ENCODE measurements at places on chromosomes 12 and 14.

GRCh38 chr12:98575013-98575412, 18.5 kb upstream of the SLC25A3 start:
- no peak for DNase-seq

- DNase-seq: peak; percentile 4
Observed at GRCh38 chr12:101637936-101638335, 43.2 kb downstream of the MYBPC1 start.

DNA sequence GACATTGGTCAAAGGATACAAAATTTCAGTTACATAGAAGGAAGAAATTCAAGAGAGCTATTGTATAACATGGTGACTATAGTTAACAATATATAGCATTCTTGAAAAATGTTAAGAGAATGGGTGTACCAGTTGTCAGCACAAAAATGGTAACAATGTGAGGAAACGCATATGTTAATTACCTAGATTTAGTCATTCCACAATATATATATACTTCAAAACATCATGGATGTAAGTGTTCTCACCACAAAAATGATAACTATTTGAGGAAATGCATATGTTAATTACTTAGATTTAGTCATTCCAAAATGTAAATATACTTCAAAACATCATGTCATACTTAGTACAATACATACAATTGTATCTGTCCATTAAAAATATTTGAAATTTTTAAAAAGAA, 540.4 kb upstream of the MGAT4C start:
- no peak for DNase-seq

- DNase-seq: peak; percentile 69
Observed at GRCh38 chr12:113468365-113469223, 3.1 kb downstream of the LHX5 start.

GRCh38 chr12:116882742-116883141, 1.5 kb upstream of the HRK start:
- DNase-seq: peak; percentile 71

DNA sequence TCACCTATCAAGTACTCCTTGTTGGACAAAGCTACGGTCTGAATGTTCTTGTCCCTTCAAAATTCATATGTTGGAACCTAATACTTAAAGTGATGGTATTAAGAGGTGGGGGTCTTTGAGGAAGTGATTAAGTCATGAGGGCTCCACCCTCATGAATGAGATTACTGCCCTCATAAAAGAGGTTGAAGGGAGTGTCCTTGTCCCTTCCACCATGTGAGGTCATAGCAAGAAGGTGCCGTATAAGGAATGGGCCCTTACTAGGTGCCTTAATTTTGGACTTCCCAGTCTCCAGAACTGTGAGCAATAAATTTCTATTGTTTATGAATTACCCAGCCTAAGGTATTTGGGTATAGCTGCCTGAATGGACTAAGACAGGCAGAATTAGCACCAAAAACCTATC, 191.1 kb upstream of the NUDT4 start:
- DNase-seq: no peak

DNA sequence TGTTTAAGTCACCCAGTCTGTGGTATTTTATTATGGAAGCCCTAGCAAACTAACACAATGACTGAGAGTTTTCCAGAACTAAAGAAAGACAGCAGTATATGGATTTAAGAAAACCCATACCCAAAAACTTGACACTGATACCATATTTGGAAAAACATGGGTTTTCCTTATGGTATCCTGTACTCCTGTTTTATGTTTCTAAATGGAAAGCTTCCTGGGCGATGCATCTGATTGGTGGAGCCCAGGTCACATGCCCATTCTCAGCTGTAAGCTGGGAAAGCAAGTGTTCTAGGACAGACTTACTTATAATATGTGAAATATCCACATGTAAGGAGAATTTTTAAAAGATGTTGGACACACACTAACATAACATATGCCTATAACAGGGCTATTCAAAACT, 4.5 kb upstream of the RNASE4 start:
- peak; percentile 50 for DNase-seq

DNA sequence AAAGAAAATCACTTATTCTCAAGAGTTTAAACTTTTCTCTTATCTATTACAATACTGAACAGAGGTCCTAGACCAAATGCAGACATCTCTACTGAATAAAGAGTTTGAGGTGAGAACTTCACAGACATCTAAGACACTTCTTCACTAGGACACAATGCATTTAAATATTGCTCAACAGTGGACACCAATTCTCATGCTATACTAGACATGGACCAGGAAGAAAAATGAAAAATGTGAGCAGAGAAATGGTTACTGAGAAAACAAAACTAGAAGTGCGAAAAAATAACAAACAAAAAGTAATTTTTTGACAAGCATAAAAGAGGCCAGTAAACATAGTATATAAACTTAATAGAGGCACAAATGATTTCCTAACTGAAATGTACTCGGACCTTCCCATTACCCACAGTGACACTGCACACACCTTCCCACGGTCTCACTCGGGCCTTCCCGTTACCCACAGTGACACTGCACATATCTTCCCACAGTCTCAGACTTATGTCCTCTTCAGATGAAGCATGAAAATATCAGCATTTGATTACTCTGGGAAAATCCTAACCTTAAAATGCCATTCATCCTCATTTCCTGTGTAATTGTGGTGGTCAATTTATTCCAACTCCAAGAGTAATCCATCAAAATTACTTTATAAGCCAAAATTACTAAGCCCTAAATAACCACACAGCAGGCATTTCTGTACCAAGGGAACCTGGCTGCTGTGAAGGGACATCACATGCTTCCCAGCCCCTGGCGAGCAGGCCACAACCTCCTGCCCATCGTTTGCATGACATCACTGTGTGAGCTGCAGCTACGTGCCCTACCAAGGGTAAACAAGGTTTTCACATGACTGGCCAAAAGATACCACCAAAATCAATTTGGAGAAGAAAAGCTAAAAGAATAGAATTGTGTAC, 6.4 kb downstream of the SLC15A4 start:
- DNase-seq: no peak

GRCh38 chr14:101355284-101355683, 206.0 kb upstream of the DIO3 start:
- no peak for DNase-seq

DNA sequence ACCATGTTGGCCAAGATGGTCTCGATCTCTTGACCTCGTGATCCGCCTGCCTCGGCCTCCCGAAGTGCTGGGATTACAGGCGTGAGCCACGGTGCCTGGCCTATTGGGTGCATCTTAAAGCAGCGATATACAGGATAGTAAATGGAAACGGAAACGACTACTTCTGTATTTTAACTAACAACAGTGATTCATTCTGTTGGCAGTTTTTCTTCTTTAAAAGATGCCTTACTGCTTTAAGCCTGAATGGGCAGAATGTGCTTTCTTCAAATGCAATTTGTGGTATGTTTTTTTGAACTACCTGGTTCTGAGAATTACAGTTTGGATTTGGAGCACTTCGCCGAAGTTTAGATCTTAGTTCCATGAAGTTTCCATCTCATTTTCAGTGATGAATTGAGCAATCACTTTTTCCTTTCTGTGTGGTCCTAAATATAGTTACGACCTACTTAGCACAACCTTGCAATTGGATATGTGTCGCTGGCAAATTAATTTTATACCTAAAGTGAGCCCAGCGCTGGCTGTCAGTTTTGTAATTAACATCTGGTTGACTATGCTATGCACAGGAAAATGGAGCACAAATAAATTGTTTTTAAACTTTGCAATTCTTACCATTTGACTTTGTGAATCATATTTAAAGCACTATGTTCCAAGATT, 53.6 kb upstream of the EIF5 start:
- no peak for DNase-seq

- DNase-seq: no peak
Observed at GRCh38 chr14:63249092-63249491, 44.8 kb downstream of the RHOJ start.

GRCh38 chr14:91330856-91331255, 86.4 kb upstream of the GPR68 start:
- DNase-seq: no peak

DNA sequence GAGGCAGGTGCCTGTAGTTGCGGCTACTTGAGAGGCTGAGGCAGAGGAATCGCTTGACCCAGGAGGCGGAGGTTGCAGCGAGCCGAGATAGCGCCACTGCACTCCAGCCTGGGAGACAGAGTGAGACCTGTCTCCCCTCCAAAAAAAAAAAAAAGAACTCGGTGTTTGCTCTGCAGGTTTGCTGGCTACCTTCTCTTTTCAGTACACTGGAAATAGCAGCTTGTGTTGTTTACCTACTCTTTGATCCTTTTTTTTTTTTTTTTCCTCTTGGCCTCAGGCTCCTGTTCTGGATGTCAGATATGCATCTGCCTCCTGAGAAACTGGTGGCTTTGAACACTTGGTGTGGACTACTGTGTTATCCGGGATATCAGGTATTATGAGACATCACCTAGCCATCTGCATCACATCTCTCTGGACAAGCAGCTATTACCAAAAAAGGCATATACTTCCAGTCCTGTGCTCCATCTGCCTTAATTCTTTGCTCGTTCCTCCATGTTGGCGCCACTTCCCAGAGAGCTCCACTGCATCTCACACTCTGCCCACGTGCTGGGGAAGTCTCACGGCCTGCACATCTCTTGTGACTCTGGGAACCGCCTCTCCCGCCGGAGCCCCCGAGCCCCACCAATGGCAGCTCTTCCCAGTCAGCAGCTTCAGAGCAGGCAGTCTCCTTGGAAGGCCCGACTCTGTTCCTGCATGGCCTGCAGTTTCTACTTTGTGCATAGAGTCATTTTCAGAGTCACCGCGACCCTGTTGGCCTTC, 50.9 kb upstream of the TRAF3 start:
- no peak for DNase-seq

GRCh38 chr12:131591714-131592709, 118.9 kb upstream of the SFSWAP start:
- no peak for DNase-seq

DNA sequence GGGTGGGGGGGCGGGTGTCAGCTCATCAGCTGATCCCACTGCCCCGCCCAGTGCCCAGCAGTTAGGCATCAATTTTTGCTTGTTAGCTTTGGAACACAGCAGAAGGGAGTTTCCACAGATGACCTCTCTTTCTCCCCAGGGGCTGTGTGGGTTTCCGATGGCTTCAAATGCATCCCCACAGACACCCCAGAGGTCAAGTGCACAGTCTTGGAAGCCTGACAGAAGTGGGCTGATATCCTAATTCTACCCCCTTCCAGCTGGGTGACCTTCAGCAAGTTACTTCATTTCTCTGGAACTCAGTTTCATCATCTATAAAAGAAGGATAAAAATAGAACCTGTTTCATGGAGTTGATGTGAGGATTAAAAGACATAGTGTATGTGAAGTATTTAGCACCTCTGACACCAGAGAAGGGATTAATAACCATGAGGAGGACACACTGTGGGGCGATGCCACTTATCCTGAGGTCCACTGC, 22.0 kb downstream of the TTC9 start:
- DNase-seq: no peak

DNA sequence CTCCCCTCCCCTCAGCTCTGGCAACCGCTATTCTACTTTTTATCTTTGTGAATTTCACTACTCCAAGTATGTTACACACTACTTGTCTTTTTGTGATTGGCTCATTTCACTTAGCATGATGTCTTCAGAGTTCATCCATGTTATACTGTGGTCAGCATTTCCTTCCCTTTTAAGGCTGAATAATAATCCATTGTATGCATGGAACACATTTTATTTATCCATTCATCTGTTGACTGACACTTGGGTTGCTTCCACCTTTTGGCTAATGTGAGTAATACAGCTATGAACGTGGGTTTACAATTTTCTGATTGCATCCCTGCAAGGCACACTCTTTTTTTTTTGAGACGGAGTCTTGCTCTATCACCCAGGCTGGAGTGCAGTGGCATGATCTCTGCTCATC, 53.0 kb upstream of the FUT8 start:
- DNase-seq: no peak

DNA sequence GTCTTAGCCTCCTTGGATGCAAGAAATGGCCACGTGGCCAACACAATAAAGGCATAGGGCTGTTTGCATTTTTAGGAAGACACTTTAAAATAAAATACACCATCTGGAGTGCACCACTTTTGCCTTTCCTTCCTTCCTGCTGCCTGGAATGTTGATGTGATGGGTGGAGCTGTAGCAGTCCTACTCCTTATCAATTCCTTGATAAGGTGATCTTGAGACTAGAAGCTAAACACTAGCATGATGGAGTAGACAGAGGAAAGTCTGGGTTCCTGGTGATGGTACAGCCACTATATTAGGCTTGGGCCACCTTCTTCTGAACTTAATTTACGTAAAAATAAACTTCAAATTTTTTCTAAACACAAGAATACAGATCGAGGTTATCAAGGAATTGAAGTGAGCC, 2.9 kb upstream of the GLT1D1 start:
- DNase-seq: no peak

DNA sequence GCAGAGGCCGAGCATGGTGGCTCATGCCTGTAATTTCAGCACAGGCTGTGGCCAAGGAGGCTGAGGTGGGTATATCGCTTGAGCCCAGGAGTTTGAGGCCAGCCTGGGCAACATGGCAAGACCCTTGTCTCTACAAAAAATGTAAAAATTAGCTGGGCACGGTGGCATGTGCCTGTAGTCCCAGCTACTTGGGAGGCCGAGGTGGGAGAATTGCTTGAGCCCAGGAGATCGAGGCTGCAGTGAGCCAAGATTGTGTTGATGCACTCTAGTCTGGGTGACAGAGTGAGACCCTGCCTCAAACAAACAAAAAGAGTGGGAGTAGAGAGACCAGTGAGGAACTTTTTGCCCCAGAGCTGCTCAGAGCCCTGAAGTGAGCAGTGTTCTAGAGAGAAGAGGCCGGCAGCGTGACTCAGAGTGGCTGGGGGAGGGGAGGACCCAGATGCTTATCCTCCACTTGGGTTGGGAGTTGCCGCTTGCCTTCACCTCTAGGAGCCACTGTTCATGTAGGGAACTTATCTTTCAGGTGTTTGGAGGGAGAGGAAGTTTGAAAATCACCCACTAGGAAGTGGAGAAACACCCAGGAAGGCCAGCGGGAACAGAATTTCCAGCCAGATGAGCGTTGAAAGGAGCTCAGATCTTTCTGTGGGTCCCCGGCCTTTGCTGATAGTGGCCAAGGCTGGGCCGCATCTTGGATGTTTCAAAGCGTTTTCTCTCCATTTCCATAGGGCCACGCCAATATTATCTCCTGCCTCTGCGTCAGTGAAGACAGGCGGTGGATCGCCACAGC, 15.3 kb downstream of the CFAP251 start:
- DNase-seq: peak; percentile 83

GRCh38 chr14:34614638-34615037, 15.3 kb downstream of the SNX6 start:
- DNase-seq: no peak

GRCh38 chr12:97257726-97258125, 204.9 kb upstream of the RMST start:
- DNase-seq: no peak

- DNase-seq: no peak
Observed at GRCh38 chr12:117148642-117149041, 41.6 kb downstream of the FBXO21 start.

- DNase-seq: peak; percentile 68
Observed at GRCh38 chr12:42145552-42146215, 1.0 kb upstream of the GXYLT1 start.

- no peak for DNase-seq
Observed at GRCh38 chr14:67519406-67519805, 13.7 kb upstream of the PLEKHH1 start.

GRCh38 chr14:73749706-73750530, 35.7 kb upstream of the PNMA1 start:
- DNase-seq: no peak

- DNase-seq: no peak
Observed at GRCh38 chr14:83416476-83416875, 1882.8 kb upstream of the SEL1L start.

Data from GM23338 (cell line).